ENCODE measurements at places on chromosomes 11 and 22.

DNA sequence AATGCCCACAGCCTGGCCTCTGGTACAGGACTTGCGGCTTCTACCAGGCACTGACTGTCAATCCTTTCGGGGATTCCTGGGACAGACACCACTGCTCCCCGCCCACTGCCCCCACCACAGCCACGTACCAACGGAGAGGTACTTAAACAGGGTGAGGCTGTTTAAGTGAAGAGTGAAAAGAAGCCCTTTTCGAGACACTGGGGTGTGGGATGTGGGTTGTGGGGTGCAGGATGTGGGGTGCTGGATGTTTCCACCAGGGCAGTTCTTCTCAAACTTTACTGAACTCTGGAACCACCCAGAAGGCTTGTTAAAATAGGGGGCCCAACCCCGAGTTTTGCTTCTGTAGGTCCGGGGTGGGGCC is 34.2 kb upstream of the PRR5 start:
- DNase-seq, result no peak

GRCh38 chr22:22716136-22716665 is 71.8 kb downstream of the GGTLC2 start:
- no peak for DNase-seq

DNA sequence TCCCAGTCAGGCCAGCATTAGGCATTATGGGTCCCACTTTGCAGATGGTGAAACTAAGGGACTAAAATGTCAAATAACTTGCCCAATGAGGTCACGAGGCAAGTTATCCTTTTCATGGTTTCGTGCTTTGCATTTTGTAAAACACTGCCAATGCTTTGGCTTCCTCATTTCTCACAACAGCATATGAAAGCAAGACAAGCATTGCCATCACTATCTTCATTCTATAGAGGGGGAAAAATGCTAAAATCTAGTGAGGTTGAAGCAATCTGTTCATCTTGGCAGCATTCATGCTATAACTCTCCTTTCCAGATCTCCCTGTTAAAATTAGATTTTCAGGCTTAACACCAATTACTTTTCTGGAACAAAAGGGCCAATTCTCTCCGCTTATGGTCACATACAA is 14.8 kb downstream of the FAM181B start:
- no peak for DNase-seq

DNA sequence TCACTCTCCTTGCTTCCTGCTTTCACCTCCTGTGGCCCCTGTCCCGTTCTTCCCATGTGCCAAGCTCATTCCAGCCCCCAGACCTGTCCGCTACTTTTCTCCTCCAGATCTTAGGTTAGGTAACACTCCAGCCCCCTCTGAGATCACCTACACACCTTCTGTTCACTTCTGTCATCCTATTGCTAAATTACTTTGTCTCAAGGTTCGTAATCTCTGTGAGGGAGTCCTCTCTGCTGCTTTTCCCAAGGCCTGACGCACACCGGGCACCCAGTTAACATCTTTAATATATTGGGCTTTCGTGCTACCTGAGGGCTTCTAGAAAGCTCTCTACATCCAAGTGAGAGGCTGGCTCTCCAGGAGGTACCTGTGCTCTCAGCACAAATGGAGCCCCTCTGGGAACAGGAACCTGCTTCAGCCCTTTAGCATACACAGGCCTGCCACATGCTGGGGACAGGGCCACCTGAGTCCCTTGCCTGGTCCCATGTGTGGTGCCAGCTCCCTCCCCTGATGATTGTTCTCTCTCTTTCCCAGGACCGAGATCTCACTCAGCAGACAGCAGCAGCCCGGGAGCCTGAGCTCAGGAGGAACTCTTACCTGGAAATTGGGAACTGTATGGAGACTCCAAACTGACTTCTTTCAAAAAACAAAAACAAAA is 8.5 kb downstream of the C22orf31 start:
- DNase-seq, result no peak

DNA sequence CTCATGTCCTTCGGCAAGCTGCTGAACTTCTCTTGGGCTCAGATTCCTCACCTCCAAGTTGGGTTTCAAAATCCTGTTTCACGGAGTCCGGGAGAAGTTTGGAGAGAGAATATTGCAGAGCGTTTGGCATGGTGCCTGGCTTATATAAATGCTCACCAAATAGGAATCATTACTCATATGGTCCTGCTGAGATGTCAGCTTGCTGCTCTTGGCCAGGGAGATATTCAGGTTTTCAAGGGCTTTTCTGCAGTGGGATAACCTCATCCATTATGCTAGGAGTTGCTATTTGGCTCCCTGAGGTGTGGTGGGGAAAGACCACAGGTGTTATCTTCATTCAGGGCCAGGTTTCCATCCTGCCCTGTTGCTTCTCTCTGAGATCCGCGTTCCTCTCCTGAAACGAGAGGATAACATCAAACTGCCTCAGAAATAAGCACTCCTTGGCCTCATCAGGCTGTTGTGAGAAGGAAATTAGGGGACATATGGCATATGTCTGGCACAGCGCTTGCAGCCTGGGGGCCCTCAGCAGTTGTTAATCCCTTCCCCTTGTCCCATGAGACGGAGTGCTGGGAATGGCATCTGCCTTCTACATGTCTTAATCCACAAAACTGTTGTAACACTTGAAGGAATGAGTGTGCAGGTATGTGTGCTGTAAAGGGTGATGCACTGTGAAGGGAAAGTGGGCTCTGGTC is 29.9 kb upstream of the ACER3 start:
- DNase-seq, result no peak

- no peak for DNase-seq
Measured at GRCh38 chr11:118078911-118079411, 2.1 kb downstream of the TMPRSS4 start.

Measured in stimulated activated CD4-positive, alpha-beta T cell treated with anti-CD3 and anti-CD28 coated beads, TNF-alpha, amount 100 ng/mL, for 24 hours (primary cell).